ENCODE measurements at places on chromosomes 1 and 21.

DNA sequence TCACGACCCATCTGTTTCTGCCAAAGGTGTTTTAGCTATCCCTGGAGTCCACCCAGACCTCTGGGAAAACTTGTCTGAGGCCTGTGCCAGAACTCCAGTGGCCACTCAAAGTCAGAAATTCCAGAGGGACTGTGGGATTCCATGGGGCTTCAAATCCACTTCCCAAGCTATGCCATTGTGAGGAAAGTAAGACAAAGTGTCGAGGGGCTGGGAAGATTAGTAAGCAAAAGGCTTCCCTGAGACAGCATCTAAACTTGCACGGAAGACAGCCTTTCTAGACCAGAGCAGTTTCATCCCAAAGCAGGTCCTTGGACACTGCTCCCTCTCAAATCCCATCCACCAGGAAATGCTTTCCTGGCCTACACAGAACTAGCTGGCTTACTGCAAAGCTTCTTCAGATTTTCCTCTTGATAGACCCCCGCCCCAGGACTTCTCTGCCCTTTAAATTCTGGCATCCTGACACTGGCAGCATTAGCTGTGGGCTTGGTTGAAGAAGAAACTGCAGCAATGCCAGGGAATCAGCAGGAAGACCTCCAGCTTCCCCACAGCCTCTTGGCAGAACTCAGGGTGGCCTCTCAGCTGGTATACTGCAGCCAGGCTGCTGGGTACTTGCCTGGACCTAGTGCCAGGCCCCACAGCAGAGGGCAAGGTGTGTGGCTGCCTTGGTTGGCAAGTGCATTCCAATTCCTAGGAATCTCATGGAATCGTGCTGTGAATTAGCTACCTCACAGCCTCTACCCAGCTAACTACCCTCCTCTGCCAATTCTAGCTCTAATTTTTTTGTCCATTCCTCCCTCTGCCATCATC is 27.3 kb upstream of the LMX1A start:
- DNase-seq, result no peak

DNA sequence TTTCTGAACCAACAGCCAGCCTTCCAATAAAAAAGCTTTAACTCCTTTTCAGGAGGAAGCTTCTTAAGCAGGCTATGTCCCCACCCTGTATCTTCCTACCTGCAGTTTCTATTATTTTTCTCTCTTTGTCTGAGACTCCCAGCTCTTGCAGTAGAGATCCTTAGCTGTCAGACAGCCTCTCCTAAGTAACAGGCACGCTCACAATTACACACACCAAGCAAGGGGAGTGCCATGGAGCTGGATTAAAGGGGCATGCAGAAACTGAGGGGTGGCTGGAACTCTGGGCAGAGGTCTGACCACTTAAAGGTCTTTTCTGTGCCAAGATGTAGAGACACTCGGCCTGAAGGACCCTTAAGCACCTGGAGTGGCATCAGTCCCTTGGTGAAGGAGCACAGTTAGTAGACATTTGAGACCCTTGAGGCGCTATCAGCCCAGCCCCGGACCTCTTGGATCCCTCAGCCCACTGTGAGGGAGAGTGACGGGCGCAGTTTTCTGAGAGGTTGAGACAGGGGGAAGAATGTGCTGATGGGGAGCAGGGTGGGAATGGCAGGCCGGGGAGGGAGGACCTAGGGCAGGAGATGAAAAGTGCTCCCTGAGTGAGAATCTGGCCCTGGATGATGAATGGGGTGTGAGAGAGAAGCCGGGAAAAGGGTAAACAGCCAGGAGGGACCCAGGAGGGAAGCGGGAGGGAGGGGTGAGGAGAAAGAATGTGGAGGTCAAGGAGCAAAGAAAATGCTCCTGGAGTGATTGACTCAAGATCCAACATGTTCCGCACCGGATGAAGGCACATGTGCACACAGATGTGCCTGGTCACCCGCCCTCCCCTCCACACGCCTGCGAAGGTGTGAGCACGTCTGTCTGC is 13.3 kb downstream of the PLXNA2 start:
- DNase-seq, result no peak

DNA sequence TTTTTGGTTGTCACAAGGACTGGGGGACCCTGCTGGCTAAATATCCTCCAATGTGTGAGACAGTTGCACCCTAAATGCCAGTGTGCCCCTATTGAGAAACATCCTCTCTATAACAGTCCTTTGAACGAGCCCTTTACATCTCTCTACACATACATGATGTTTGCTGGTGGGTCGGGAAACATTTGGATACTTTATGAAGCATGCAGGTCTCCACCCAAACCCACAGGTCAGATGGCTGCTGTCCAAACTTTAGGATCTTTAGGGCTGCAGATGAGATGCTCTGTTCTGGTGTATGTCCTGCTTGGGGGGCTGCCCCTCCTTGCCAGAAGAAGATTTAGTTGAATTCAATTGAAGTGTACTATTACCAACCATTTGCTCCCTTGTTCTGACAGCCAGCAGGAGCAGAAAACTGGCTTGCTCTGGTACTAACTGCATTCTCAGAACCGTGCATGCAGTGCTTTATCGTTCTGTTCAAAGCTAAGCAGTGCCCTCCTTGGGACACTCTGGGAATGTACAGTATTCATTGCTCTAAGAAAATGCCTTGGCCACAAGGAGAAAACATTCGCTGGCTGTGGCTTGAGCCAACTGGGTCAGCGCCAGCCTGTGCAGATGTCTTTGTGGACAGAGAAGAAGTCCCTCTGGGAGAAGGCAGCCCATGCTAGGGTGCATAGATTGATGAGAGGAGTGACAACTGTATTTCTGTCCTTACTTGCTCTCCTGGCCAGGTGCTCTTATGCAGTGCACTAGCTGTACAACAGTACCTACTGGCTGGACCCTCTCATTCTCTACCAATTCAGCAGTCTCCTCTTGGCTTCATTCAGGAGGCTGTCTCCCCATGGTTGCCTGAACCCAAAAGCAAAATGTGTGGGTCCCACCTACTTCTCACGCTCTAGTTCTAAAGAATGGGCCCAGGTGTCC is 61.4 kb upstream of the DIRAS3 start:
- no peak for DNase-seq

- no peak for DNase-seq
These were observed 93.9 kb downstream of the NR5A2 start for GRCh38 chr1:200121421-200121820.

DNA sequence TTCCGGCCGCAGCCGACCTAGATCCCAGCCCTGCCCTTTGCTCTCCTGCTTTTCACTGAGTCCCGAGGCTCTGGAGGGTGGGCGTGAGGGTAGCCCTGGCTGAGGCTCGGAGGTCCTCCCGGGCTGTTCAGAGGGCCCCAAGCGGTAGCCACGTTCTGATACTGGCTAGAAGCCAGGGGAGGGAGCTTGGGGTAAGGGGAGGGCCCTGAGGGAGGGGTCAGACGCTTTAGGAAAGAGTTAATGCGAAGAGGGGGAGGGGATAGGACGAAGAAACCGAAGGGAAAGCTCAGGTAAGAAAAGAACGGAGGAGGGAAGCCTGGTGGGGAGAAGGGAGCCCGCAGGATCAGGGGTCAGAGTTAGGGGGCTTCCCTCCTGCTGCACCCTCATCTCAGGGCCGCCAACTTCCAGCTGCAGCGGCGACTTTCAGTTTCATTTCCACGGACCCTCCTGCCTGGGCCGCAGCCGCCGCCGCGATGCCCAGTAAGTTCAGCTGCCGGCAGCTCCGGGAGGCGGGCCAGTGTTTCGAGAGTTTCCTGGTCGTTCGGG is at the start of gene MOV10:
TSS of gene MOV10 (plus strand) at position 220 of the 546 bp plus-strand sequence. CDS start at position 474, 254 bp downstream.
- peak; percentile 7 for DNase-seq

- no peak for DNase-seq
These were observed 7.9 kb downstream of the CD53 start for GRCh38 chr1:110880708-110881374.

- no peak for DNase-seq
These were observed 67.3 kb downstream of the ELAVL4 start for GRCh38 chr1:50175719-50176639.

GRCh38 chr21:42360317-42360716 is 6.0 kb downstream of the TFF1 start:
- peak; percentile 17 for DNase-seq

GRCh38 chr1:177138347-177138746 is 26.2 kb downstream of the ASTN1 start:
- DNase-seq, result no peak

DNA sequence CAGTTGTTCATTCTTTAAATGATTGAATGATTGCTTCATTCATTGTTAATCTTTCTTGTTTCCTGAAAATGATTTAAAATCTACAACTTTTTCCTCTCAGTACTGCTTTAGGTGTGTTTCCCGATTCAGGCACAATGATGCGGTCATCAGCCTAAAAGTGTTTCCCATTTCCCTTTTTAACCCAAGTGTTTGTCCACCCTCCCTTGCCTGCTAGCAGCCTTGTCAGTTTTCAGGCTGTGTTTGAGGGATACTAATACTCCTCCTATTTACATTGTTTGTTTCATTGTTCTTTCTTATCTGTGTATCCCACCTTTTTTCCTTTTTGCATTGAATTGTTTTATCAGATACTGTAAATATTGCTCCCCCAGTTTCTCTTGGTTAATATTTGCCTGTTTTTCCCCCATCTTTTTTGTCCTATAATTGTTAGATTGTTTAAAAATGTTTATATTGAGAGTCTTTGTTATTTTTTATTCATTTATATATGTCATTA is 131.1 kb downstream of the KIAA0319L start:
- DNase-seq, result no peak

GRCh38 chr1:40646315-40646714 is 19.2 kb downstream of the RIMS3 start:
- DNase-seq, result no peak

DNA sequence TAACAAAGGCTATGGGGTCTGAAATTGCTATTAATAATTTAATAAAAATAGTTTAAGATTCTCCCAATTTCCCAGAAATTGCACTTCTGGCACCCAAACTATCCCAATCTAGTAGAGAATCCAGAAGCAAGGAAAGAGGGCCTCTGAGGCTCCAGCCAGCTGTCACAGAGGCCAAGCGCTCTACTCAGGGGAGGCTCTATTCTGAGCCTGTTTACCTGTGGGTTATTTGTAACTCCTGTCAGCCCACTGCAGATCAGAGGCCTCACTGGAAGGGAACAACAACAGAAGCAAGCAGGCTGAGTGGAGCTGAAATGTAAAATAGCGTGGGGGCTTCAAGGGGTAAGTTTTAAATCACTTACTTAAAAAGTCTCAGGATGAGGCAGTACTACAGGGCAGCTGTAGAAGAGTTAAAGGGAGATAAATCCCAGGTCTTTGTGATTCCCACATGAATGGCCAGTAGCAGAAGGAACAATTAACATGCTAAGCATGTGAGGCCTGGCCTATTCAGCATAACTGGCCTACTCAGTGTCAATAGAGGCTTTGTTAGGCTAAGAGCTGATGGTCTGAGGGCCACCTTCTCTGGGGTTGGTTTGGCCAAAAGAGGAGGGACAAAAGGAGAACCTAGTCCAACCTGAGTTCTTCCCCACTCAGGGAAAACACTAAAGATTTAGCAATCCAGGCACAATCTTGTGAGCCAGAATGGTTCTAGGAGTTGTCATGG is 12.8 kb downstream of the ZNF687 start:
- no peak for DNase-seq

DNA sequence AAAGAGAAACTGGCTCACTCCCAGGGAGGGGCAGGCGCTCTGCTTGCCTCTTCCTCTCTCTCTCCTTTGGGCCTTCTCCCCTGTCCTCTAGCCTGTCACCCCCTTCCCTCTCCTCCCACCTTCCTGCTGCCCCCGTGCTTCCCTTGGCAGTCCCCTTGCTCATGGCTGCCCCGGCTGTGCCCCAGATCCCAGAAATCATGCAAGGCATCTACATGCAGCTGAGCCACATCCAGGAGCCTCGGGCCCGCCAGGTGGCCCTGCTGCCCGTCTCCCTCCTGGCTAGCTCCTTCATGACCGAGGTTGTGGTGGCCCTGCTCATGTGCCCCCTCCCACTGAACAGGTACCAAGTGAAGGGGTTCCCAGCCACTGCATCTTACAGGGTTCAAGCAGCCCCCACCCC is 36.0 kb upstream of the TTC4 start:
- no peak for DNase-seq

- DNase-seq, result no peak
These were observed 248.3 kb downstream of the NUF2 start for GRCh38 chr1:163570071-163570470.
